HepG2 (cell line): ENCODE measurements at places on chromosomes 1 and 21.
A peak's percentile ranks its signal among the peaks of the same experiment; 100 is the strongest.

- no peak for DNase-seq
- H3K4me1 ChIP-seq, result peaks cover 18% of the 10 kb centered on the region
- no peak overlapping the region for H3K4me3 ChIP-seq
- peaks cover 48% of the 10 kb centered on the region for H3K36me3 ChIP-seq
These were observed 4.1 kb downstream of the ORC1 start for GRCh38 chr1:52400131-52400530.

- no peak overlapping the region for H3K4me3 ChIP-seq
- no peaks in the 10 kb centered on the region for H3K36me3 ChIP-seq
- peaks cover 8% of the 10 kb centered on the region for H3K4me1 ChIP-seq
- H3K27me3 ChIP-seq, result peaks cover 3% of the 10 kb centered on the region; the same call in 1 of the 3 replicates
- no peak for DNase-seq
These were observed 168.6 kb upstream of the FGGY start for GRCh38 chr1:59128239-59128736.

GRCh38 chr1:207084232-207084631 lies 4.4 kb upstream of the C4BPB start:
- H3K4me1 ChIP-seq, result peaks cover 53% of the 10 kb centered on the region
- no peaks in the 10 kb centered on the region for H3K27me3 ChIP-seq
- no peak overlapping the region for H3K4me3 ChIP-seq
- no peaks in the 10 kb centered on the region for H3K36me3 ChIP-seq
- DNase-seq, result no peak

DNA sequence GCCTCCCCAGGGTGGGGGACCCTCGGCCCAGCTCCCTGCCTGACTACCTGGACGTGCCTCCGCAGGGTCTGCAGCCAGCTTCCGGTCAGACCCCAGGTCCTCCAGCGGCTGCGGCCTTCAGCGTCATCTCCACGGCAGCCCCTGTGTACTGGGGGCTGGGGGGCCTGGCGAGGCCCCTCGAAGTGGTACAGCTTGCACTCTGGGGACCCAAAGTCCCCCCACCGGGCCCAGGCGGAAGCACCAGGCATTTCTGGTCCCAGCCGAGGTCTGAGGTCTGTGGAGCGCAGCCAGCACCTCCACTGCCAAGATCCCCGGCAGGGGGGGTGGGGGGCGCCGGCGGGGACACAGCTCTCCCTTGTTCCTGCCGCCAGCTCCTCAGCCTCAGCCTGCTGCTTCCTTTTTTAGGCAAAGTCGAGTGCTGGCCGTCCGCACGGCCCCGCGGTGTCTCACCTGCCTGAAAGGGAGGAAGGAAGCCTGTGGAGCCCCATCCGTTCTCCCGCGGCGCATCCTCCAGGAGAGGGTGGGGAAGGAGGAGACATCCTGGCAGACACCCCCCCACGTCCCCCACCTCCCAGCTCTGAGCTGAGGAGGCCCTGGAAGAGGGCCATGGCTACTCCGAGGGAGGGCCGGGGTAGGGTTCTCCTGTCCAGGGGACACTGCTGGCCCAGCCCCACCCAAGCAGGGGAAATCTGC lies 1.2 kb upstream of the VWA1 start:
- H3K4me3 ChIP-seq, result peak overlapping the region; percentile 84
- H3K27me3 ChIP-seq, result no peaks in the 10 kb centered on the region
- peaks cover 62% of the 10 kb centered on the region for H3K4me1 ChIP-seq
- H3K27ac ChIP-seq, result peak overlapping the region; percentile 94

DNA sequence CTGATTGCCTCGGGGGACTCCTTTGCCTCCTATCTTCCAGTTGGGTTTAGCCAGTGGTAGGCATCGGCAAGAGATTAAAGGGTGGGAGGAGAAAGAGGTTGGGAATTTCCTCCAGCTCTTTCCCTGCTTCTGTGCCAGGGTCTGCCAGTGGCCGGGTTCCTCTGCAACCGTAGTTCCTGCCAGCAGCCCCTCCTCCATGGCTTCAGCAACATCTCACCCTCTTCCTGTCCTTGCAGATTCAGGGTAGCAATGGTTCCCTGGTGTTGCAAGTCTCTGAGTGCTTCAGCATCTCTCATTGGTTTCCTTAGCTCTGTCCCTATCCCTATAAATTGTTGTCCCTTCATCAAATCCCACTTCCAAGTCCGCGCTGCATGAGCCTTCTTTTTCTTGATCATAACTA lies 223.1 kb upstream of the JUN start:
- no peak overlapping the region for H3K27ac ChIP-seq
- H3K27me3 ChIP-seq, result no peaks in the 10 kb centered on the region
- H3K4me1 ChIP-seq, result no peaks in the 10 kb centered on the region
- DNase-seq, result no peak

GRCh38 chr1:95049935-95050334 lies 22.8 kb downstream of the ALG14 start:
- no peak overlapping the region for H3K4me3 ChIP-seq
- no peak for DNase-seq
- H3K4me1 ChIP-seq, result no peaks in the 10 kb centered on the region
- no peak overlapping the region for H3K27ac ChIP-seq
- no peaks in the 10 kb centered on the region for H3K27me3 ChIP-seq
- no peaks in the 10 kb centered on the region for H3K36me3 ChIP-seq
